ENCODE measurements at places on chromosomes 6 and 20. TPM values are rescaled to one million over a fixed set of nuclear protein-coding genes. Genes with fewer than 3 reads are reported as not detected.

The RBBP8NL gene
- total RNA-seq: 6.6 TPM

The TPMT gene
- total RNA-seq: 10.8 TPM

DNA sequence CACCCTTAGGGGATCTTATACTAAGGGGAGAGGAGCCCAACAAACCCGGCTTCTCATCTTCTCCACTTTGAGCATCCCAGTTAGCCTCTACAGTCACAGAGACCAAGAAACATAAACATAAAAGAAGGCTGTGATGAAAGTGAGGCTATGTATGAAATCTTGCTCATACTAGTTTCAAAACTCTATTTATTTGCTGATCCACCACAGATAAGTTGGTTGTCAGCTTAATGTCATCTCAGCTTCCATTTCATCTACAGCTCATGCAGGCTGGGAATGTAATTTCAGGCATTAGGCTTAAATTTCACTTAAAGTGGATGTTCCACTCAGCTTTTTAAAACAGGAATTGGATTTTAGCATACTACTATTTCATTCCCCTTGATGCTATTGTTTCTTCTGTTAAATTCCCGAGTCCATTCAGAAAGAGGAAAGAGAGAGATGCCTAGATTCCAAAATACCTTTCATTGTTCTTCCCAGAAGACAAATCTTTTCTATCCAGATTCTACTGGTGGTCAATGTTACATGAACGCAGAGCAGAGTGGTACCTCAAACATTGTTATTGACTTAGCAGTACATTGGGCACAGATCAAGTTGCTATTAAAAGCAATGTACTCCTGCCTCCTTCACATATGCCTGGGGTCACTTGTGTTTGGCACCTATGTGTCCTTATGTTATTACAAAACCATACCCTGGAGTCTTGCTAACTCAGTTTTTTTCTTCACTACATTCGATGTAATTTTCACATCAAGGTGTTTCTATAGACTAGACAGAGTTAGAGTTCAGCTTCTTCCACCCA is 149.0 kb downstream of the HACE1 start:
- DNase-seq: no peak

DNA sequence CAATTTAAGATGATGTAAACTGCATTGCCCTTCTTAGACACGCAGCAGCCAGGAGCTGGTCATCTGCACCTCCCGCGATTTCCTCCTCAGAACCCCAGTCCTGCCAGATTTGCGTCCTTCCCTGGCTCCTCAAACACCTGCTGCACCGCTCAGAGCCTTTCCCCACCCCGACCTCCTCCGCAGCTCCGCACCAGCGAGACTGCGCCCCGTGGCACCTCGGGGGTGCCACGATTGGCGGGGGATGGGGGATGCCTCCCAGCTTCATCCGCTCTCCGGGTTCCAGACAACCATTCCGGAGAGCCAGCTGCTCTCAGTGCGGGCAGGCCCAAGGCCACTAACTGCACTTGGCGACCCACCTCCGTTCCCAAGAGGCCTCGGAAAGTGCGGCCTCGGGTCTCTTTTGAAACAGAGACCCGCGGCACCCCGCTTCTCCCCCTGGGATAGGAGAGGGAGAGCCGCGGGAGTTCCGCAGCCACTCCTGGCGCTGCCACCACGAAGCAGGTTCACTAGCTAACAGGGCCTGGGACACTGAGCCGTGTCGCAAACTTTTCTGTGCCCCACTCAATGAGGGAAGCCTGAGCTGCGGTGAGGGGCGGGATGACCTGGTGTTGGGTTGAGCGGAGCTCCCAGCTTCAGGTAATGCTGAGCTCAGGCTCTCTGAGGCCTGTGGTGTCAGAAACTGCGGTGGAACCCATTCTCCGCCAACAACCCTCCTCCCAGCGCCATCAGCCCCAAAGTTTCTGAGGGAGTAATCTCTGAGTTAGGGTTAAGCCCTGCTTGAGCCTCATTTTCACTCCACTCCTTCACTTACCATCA is 7.3 kb upstream of the TFAP2A start:
- peak; percentile 59 for DNase-seq

GRCh38 chr20:52411611-52412010 is 220.0 kb upstream of the ZFP64 start:
- DNase-seq: no peak

Data from suprapubic skin (tissue), 4 donors.